ENCODE measurements at places on chromosomes 2 and 18.

DNA sequence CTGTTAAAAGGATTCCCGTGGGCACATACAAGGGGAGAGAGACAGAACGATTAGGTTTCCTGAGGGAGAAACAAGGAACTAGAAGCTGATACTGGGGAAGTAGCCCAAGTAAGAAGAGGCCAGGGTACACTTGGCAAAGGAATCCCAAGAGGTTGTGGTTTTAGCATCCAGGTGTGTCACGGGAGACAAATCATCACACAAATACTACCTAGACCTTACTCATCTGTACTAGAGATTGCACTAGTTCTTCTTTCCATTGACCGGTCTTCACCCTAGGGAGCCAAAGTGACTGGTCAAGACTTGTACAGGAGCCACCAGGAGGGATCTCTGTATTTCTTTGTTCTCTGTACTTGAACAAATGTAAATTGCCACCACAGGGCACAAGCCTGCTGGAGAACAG lies 14.2 kb upstream of the NR4A2 start:
- no peak for DNase-seq

DNA sequence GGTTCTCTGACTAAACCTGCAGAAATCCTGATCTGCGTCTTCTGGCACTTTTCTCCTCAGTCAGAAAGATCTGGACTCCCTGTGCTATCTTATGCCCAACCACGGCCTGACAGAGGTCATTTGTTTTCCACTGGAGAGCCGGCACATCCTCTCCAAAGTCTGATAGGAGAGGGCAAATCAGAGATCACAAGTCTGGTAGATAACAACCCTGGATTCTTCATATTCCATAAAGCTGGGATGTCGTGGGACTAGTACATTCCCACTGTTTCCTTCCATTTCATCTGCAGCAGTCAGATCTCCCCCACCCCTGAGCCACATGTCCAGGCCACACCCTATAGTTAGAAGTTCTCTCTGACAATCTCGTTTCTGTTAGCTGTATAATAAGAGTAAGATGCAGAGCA lies 157.0 kb downstream of the MGAT5 start:
- DNase-seq: no peak

GRCh38 chr2:47221946-47222345 lies 66.8 kb upstream of the STPG4 start:
- peak; percentile 5 for DNase-seq

GRCh38 chr18:57057890-57058289 lies 89.0 kb upstream of the BOD1L2 start:
- no peak for DNase-seq

GRCh38 chr2:118814368-118814767 lies 33.1 kb downstream of the EN1 start:
- DNase-seq: no peak

- DNase-seq: no peak
Measured at GRCh38 chr2:98692090-98693054, 38.6 kb downstream of the MGAT4A start.

DNA sequence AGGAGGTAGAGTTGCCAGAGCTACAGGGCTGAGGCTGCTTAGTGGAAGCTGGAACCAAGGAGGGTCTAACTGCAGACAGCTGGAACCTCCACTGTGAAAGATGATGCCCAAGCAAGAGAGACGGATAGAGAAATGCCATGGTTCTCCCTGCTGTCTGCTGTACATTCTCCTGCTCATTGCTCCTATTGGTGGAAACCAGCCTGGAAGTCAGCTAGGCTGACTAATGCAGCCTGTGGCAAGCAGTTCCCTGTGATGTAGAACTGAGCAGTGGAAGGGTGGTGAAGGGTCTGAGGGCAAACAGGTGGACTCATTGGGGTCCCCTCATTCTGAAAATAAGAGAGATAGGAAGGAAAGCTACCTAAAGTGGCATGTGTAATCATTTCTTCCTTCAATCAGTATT lies 563.6 kb downstream of the SLC4A3 start:
- no peak for DNase-seq

- DNase-seq: no peak
Measured at GRCh38 chr2:85834466-85834865, 54.3 kb downstream of the ST3GAL5 start.

DNA sequence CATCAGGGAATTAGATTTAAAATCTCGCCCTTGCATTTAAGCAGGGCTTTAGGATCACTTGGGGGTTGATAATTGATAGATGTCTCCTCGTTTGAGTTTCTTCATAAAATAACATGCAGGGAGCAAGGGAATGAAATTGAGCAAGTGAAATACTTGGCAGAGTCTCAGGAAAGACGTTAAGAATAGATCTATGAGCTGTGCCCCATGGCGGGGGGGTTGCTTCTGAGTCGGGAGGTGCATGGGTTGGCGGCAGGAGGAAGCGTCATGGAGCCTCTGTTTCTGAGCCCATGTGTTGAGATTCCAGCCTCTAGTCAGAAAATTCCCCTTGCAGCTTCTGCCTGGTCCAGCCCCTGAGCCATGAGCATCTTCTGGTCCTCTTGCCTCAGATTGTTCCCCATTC lies 82.0 kb downstream of the APOB start:
- DNase-seq: no peak

- DNase-seq: no peak
Measured at GRCh38 chr2:117071556-117072102, 742.9 kb upstream of the DDX18 start.

- no peak for DNase-seq
Measured at GRCh38 chr2:204896146-204896545, 350.9 kb downstream of the PARD3B start.

- DNase-seq: no peak
Measured at GRCh38 chr2:171141320-171141719, 19.4 kb downstream of the TLK1 start.

- no peak for DNase-seq
Measured at GRCh38 chr2:73730810-73731209, 6.3 kb downstream of the TPRKB start.

DNA sequence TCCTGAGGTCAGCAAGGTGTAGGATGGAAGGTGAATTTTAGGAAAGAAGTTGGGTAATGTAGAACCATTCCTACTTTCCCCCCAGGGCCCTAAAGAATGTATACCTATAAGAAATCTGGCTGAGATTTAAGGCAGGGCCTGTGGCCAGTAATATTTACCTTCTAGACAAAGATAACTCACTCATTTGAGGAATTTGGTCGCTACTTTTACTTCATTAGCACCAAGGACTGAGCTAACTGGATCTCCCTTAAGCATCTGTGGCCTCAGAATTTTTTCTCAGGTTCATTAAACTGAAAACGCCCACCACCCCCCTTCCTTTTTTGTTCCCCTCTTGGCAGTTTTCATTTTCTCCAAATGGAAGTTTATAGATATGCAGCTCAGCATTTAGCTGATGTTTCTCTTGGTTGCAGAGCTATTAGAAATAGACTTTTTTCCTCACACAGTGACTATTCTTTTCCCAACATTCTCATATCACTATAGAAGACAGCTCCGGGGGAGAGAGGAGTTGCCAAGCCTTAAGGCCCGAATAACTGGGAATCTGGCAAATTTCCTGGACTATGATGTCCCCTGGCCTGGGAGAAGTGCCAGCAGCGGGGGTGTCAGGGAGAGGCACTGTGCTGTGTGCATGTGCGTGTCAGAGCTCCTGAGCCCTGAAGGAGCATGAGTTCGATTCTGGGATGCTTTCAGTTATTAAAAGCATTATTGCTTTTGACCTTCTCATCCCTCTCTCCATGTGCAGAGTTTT lies 310.9 kb downstream of the PRKCE start:
- peak; percentile 2 for DNase-seq

DNA sequence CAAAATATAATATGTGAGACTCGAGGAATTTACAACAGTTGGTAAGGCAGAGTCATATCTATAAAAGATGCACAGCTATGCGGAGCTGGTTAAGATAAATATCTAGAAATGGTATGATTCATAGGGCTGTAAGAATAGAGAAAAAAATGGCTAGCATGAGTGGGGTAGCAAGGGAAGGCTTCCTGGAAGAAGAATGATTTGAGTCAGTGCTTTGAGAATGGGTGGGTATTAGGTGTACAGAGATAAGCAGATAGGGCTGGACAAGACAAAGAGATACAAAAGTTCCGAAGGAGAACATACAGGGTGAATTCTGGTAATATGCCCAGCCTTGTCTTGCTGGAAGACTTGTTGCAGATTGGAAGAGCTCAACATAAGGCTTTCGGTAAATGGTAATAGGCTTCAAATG lies 291.5 kb upstream of the CCDC68 start:
- DNase-seq: no peak

- no peak for DNase-seq
Measured at GRCh38 chr2:128313931-128314347, 4.7 kb downstream of the HS6ST1 start.

- no peak for DNase-seq
Measured at GRCh38 chr2:168396131-168396530, 59.9 kb upstream of the CERS6 start.

GRCh38 chr2:133773854-133774653 lies 205.8 kb upstream of the NCKAP5 start:
- DNase-seq: no peak

- no peak for DNase-seq
Measured at GRCh38 chr2:160752475-160753330, 259.1 kb upstream of the RBMS1 start.

- no peak for DNase-seq
Measured at GRCh38 chr2:226179010-226179409, 620.6 kb downstream of the IRS1 start.

- no peak for DNase-seq
Measured at GRCh38 chr2:192948316-192948715, 753.6 kb upstream of the TMEFF2 start.

GRCh38 chr2:16687955-16688354 lies 22.3 kb upstream of the CYRIA start:
- no peak for DNase-seq

DNA sequence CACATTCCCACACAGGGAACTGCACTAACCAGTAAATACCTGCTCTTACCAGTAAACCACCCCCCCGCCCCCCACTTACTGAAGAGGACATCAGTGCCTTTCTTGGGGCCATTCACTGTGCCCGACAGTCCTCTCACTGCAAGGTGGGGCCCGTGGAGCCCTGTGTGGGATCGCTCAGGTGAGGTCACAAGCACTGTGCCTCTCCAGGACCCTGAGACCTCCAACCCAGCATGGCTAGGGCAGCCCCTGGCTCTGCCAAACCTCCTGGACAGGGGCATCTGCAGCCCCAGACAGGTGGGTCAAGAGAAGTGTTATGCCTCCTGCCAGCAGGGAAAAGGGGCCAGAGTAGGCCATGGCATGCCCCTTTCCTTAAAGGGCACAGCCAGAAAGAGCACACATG lies 6.7 kb upstream of the NEURL3 start:
- no peak for DNase-seq

GRCh38 chr18:75229437-75229836 lies 18.8 kb downstream of the TSHZ1 start:
- DNase-seq: no peak

- DNase-seq: no peak
Measured at GRCh38 chr2:74076074-74076470, 71.6 kb downstream of the BOLA3 start.

- DNase-seq: no peak
Measured at GRCh38 chr2:64151476-64151875, 7.3 kb upstream of the PELI1 start.

- no peak for DNase-seq
Measured at GRCh38 chr2:142893241-142893640, 15.8 kb downstream of the KYNU start.

- DNase-seq: no peak
Measured at GRCh38 chr2:221555494-221555846, 16.6 kb downstream of the EPHA4 start.

Data from NCI-H1105 (cell line).